Right hindlimb (tissue), 1 donor: ENCODE measurements at places on chromosomes 2 and 18.

DNA sequence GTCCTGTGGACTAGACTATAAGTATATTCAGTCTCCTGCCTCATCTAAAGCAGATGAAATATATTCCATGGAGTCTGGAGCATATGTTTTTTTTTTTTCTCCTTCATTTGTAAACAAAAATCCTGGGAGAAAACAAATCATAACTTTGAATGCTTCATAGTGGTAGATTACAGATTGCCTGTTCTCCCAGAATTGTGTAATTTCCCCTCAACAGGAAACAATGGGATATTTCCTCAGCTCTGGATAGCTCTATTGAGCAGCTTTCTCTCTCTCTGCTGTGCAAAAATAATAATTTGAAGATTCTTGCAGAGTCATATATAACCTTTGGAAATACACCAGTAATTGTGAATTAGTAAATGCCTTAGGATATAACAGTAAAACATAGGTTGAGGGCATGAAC, 1406.6 kb upstream of the ACVR2A start:
- no peak for DNase-seq

DNA sequence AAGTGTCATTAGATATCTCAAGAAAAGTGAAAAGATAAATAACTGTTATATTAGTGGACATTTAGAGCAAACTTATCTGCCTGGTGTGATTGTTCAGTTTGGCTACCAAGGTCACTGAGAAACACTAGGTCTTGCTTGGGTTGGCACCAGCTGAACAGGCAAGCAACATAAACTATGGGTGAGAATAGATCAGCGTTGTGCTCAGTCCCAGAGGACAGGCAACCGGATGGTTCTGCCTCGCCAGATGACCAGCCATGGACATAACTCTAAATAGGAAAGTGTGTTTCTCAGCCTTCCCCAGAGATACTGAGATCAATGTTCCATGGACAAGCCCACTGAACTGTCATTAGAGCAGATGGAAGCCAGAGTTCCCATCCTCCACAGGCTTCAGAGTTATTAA, 203.4 kb upstream of the VRK2 start:
- DNase-seq: no peak

DNA sequence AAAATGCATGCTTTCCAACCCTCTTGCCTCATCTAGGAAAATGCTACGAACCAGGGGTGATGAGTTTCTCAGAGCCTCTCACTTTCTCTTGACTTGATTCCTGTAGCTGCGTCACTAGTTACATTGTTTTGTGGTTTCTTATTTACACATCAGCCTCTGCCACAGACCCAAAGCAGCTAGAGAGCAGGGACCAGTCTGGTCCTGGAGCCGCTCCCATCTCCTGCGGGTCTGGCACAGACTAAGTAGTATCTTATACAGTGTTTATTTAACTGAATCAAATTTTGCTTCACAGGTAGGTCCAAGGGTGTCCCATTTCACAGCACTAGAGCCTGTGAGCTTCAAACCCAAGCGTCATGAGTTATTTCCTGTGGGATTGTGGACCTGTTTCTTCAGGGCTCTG, 310.5 kb downstream of the MYCN start:
- no peak for DNase-seq

- DNase-seq: no peak
Measured at GRCh38 chr2:100747551-100747950, 72.4 kb upstream of the NPAS2 start.

DNA sequence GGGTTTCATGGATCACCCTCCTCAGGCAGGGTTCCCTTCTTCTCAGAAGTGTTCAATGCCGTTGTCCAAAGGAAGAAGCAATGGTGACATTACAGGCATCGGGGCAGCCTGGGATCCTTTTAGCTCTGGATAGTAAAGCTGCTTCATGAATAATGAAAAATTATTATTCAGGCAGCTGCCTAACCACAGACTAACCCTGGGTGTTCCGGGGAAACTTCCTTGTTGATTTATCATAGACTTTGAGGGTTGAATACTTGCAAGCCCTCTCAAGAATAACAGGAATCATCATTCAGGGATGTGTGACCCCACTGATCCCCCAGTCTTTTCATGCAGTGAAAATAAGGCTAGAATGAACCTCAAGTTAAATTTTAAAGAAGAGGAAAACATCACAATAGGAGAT, 419.4 kb downstream of the MEIS1 start:
- DNase-seq: no peak

GRCh38 chr18:2880473-2880872, 33.7 kb downstream of the EMILIN2 start:
- peak; percentile 44 for DNase-seq

GRCh38 chr18:525036-525797, 24.7 kb upstream of the COLEC12 start:
- DNase-seq: no peak

DNA sequence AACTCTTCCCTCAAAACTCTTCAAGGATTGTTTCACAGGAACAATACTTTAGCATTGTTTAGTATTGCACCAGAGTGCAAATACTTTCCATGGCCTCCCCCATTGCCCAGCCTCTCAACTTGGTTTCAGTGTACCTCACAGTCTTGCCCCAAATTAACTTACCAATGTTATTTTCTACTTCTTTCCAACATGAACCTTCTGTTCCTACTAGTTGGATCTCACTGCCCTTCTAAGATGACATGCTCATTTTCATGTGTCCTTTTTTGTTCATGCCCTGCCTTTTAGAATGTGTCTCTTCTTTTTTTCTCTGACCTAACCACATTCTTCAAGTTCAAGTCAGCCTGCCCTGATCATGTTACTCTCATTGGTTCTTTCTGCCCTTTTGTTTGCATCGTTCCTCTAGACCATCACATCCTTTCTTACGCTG, 4.1 kb downstream of the SPATS2L start:
- DNase-seq: no peak

DNA sequence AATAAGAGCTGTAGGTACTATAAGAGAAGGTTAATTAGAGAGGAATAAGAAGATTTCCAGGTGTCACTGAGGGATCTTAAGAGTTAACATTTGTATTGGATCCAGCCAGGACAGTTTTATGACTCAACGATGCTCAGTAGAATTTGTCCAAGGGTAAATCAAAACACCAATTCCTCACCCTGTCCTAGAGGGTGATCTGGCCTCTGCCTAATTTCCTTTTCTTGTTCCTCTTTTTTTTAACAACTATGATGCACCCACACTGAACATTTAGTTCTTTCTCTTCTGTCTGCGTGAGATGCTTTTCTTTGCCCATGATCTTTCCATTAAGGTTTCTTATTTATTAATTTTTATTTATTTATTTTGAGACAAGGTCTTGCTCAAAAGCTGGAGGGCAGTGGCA, 92.0 kb downstream of the PMS1 start:
- no peak for DNase-seq

DNA sequence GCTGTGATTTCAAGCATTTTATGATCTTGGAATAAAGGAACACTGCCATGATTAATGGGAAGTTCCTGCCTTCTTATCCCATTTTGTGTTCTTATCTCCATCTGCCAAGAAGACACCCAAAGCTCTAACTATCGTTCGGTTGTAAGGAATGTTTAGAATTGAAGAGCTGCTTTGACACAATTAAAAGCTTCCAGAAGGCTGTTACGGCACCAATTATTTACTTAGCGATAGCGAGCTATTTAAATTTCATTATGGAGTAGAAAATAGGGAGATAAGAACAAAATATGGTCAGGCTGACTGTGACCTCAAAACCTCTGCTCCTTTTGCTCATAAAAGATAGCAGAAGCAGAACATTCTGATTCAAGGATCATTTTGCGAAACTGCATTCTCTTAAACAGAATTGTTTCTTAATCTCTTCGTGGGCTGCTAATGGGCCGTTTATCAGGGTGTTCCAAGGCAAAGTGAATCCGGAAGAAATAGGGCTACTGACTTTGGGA, 101.6 kb downstream of the SLC4A3 start:
- no peak for DNase-seq

GRCh38 chr2:73896362-73897239, 3.8 kb downstream of the ACTG2 start:
- peak; percentile 62 for DNase-seq

DNA sequence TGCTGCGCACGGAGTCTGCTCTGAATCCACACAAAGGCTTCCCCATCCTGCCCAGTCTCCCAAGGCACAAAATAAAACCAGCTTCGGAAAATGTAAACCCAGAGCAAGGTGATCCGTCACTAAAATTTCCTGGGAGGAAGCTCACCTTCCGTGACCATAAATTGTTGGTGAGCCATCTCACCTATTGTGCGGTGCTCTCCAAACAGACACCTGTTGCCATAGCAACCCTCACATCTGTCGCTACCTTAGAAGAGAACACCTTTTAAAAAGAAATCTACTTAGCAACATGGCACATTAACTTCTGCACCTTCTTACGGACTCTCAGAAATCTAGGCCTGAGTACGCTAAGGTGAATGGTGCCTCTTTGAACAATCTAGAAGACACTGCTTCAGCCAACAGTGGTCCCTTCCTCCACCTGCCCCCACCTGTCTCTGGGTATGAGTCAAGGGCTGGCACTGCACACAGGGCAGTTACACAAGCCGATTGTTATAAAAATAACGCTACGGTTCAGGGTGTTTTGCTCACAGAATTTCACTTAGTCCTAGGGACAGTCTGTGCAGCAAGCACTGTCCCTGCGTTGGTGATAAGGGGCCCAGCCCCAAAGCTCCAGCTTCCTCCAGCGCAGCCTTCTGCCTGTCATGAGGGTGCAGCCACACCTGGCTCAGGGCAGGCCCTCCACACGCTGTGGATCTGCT, 114.9 kb upstream of the ID2 start:
- no peak for DNase-seq

DNA sequence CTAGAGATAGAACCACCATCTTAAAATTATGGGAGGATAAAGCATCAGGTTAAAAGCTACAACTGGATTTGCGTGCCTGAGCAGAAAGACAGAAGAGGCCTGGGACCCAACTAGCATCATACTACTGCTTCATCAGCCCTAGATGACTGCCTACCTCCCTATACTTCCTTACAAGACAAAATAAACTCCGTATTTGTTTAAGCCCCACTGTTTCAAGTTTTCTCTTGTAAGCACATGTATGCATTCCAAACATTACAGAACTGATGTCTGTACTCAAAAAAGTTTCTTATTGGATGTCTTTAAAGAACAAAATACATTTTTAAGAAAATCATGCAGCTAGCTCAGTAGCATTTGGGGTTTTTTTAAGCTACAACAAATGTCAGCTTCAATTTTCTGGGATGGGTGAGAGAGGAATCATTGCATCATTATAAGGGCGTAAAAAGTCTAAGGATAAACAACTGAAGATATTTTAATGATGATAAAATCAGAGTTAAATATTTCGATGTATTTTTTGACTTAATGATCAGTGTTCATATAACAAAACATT, 213.1 kb downstream of the EXOC6B start:
- DNase-seq: no peak

GRCh38 chr18:25495606-25496005, 143.6 kb upstream of the ZNF521 start:
- DNase-seq: no peak

- DNase-seq: no peak
Measured at GRCh38 chr2:73886357-73886756, 6.5 kb upstream of the ACTG2 start.

DNA sequence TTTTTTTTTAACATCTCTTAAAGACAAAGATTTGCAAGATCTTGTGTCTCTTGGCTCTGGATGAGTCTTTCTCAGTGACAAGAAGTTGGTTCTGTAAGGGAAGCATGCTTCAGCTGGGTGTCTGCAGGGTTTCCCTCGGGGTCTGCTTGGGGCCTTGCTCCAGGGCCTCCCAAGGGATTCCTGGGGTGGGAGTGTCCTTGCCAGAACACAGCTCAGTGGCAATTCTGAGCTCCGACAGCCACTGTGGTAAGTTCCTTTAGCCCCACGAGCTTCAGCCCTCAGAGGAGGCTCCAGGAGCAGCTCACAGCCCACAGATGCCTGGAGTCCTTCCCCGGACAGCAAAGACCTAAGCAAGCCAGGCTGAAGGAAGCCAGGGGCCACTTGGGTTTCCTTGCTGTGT, 52.4 kb downstream of the EMX1 start:
- DNase-seq: no peak

DNA sequence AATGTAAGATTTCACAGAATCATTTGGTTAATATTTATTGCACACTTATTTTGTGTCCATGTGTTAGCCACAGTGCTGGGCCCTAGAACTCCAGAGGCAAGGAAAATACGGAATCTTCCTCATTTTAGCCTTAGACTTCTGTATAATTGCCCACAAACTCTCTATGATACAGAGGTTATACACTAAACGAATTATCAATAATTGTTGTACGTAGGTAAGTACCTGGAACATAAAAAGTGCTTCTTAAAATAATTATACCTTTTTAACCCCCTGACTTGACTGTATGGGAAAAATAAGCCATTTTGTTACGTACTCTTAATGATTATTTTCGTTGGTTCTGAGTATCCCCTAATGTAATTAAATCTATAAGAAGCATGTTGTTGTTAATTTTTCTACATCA, 119.4 kb downstream of the ARHGAP15 start:
- no peak for DNase-seq

DNA sequence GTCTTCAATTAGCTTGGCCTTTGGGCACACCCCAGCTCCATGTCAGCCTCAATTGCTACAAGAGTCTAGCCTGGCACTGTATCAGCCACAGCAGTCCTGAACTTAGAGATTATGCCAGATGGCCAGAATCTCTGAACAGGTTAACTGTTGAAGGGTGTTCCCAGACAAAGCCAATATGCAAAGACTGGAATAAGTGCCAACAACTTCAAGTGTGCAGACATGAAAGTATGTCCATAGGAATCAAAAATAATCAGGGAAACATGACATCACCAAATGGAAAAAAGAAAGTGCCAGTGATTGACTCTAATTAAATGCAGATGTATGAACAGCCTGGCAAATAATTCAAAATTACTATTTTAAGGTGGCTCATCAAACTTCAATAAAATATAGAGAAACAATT, 98.5 kb upstream of the DOCK10 start:
- no peak for DNase-seq

DNA sequence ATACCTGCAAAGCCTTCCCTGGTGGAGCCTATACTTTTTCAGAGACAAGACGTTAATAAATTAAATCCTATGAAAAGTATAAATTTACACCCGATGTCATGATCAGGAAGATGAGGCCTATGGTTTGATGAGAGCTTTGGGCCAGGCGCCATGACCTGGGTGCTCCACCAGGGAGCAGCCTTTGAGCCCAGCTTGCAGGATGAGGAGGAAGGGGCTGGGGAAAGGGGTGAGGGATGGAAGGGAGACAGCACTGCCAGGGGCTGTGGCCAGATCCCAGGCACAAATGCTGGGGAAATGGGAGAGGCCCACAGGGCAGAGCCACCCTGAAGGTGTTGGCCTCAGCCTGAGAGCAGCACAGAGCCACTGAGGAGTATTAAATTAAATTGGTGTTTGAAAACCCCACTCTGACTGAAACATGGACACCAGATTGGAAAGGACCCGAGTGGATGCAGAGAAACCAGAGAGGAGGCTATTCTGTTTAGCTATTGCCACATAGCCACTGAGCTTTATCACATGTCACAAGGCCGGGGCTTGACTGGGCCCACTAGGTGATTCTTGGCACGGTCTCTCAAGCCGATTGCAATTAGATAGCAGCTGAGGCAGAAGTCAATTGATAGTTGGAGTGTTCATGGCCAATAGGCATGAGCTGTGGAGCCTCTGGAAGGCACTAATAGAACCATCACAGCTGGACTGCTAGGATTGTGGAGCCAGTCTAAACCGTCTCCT, 9.6 kb upstream of the FAHD2A start:
- DNase-seq: no peak
